NCI-H2029 treated with DMSO at 0.1 percent for 48 hours (cell line): ENCODE measurements at places on chromosomes 6 and 20.

GRCh38 chr6:115909923-115910546 lies 150.7 kb downstream of the FRK start:
- no peak for DNase-seq

DNA sequence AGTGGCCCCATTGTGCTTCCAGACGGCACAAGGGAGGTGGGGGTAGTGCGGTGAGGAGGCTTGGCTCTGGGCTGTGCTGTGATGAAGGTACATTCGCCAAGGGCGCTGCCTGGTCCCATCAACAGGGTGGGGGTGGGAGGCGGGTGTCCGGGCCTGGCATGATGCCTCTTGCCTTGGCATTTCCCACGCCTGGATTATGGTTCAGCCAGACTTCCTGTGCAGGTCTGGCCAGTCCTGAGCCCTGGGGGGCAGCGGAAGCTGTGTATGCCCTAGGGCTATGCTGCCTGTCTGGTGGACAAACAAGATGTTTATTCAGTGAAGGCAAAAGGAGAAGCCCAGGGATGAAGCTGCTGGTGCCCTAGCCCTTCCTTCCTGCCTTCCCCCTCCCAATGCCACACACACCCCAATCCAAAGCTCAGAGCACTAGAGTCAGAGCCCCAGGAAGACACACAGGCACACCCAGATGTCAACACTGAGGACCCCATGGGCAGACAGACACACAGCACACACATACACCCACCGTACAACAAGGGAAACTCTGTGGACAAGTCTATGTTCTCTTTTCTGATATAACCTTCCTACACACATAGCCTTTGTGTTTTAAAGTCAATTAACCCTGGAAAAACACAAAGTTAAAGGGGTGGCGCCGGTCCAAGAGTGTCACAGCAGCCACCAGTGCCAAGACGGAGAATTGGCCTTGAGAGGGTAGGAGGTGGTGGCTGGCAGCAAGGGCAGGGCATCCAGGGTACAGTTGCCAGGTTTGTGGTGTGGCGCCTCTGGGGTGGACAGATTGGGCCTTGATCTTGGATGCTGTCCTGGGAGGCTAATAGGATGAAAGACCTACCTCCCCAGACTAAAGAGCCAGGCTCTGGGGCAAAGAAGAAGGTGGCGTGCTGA lies 54.7 kb upstream of the SAYSD1 start:
- peak; percentile 63 for DNase-seq

GRCh38 chr20:12294678-12295077 lies 377.0 kb downstream of the BTBD3 start:
- no peak for DNase-seq

- no peak for DNase-seq
Observed at GRCh38 chr6:46217671-46218131, 46.9 kb upstream of the ENPP5 start.

GRCh38 chr6:80623066-80623815 lies 516.8 kb downstream of the BCKDHB start:
- peak; percentile 97 for DNase-seq

DNA sequence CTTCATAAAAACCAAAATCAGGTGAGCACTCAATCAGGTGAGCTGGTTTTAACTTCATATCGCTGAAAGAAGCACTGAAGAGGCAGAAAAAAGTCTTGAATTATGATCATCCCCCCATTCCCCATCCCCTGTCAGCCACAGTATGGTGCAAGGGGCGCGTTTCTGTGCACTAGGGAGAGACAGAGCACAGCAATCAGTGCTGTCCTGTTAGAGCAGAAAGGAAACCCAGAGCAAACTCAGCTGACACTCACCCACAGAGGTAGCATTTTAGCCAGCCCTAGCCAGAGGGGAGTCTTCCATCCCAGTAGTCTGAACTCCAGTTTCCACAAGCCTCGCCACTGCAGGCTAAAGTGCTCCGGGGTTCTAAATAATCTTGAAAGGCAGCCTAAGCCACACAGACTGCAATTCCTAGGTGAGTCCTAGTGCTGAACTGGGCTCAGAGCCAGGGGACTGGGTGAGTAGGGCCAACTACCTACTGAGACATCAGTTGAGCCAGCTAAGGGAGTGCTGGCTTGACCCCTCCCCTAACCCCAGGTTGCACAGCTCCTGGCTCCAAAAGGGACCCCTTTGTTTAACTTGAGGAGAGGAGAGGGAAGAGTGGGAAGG lies 1352.6 kb upstream of the GJE1 start:
- no peak for DNase-seq

GRCh38 chr6:154962753-154963152 lies 32.4 kb upstream of the TIAM2 start:
- no peak for DNase-seq

DNA sequence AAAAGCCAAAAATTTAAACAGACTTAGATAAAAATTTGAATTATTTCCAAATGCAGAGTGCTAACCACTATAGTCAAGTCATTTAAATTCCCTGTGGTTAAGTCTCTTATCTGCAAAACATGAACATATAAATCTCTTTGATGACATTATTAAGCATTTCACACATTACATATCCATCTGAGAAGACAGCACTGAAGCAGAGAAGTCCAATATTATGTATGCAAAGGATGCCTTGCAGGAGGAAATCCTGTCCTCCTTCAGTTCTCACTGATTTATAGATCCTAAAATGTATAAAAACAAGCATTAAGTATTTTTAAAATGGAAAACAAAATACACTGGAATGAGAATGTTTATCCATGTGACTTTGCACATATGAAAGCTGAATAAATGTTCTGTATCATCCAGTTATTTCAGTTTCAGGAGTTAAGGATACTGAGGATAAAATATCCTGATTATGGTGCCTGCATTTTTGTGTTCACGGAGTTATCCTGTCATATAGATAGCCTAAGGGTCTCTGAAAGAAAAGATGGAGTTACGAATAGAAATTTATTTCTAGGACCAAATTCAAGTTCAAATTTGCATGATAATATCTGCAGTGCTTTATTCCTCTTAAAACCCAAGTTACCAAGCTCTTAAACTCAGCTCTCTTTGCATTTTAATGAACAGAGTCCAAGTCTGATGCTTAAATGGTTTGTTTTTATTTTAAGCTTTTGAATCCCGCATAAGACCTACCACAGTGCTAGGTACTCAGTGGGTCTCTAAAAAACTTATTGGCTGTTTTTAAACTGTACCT lies 145.4 kb downstream of the PRKN start:
- DNase-seq, result no peak
